ENCODE measurements at places on chromosomes 13 and 19.

- no peak for DNase-seq
Measured at GRCh38 chr13:91358387-91358782, 10.9 kb downstream of the MIR17HG start.

DNA sequence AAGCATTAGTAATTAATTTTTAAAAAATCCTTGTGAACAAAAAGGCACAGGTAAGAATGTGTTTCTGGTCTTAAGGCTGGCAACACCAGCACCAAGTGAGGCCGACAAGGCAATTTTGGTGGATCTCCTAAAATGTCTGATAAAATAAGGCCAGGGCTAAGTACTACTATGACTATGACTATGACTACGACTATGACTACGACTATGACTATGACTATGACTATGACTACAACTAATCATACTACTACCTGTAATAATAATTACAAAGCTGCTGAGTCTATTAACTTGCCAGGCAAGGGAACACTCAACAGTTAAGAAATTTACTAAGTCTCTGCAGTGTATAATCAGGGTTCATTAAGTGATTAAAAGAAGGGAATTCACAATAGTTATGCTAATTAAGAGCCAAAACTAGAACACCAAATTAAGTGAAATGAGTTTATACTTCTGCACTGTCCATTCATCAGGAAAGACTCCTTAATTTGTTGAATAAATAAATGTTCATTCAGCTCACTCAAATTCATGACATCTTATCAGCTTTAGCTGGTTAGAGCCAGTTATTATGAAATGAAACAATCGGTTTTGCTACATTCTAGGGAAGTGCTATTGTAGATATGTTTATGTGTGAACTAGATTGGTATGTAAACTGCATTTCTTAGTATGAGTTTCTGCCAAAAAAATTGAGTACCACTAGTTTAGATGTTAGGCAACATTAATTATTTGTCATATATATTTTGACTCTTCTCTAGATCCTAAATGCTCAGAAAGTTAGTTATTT lies 1626.2 kb upstream of the PCDH20 start:
- DNase-seq = no peak

DNA sequence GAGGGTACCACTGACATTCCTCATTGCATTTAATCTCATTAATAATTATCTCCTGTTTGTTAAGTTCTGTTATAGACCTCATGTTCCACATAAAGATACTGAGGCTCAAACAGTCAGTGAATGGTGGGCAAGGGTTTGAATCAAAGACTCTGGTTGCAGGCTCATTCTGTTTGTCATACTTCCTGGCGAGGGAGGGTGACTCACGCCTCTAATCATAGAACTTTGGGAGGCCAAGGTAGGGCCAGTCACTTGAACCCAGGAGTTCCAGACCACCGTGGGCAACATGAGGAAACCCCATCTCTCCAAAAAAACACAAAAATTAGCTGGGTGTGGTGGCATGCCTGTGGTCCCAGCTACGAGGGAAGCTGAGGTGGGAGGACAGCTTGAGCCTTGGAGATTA lies 220.7 kb upstream of the MIR17HG start:
- no peak for DNase-seq

DNA sequence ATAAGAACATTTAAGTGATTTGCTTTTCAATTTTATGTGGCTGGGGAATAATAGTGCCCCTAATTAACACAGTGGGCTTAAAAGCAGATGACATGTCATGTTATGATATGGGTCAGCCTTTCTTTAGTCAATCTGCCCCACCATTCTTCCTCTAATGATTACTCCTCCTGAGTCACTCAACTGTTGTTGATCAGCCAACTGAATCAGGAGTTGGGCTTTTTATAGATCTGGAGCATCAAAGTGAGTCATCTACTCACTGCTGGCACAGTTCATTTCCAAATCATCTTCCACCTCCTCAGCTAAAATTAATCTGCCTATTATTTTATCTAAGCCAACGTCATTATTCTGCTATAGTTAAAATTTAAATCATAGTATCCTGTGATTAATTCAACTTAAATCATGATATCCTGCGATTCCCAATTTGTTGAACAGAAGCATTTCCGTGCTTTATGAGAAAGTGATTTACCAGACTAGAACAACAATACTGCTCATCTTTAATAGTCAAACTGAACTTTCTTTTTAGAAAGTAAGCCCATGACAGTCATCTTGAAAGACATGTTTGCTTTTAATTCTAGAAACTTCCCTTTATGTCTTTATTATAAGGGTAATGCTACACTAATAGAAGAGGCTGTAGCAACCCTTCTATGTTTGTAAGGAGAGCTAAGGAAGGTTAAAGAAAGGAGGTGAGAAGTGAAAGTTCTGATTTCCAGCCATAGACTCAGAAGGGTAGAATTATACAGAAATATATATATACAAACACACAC lies 551.4 kb downstream of the TBC1D4 start:
- DNase-seq = peak; percentile 73

- DNase-seq = no peak
Measured at GRCh38 chr19:6026390-6027227, 48.7 kb upstream of the RANBP3 start.

- no peak for DNase-seq
Measured at GRCh38 chr13:92103689-92104153, 705.3 kb downstream of the GPC5 start.

DNA sequence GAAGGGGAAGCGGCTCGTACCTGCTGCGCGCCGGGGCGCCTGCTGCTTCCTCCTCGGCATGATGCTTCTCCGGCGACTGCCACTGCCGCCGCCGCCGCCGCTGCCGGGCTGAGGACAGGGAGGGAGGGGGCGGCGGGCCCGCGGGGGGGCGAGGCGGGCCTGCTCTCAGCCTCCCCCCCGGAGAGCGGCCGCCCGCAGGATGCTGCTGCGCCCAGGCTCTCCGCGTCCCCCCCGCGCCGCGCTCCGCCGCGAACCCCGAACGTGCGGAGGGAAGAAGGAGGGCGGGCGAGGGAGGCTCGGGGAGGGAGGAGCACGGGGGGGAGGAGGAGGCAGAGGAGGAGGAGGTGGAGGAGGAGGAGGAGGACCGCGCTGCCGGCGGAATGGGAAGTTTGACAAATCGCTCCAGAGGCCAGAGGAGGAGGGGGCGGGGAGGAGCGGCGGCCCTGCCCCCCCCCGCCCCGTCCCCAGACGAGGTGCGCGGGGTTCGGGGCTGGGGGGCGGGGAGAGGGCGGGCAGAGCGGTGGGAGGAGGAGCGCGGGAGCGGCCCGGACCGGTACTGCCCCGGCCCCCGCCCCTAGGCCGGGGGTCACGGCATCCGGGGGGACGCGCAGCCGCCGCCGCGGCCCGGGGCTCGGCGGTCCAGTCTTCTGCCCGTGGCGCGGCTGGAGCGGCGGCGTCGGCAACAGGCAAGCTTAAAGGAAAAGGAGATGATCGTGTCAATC lies at the start of gene TSHZ3:
TSS of gene TSHZ3 (minus strand) at position 277 of the 722 bp plus-strand sequence. CDS start at position 60, 217 bp downstream.
- peak; percentile 40 for DNase-seq

DNA sequence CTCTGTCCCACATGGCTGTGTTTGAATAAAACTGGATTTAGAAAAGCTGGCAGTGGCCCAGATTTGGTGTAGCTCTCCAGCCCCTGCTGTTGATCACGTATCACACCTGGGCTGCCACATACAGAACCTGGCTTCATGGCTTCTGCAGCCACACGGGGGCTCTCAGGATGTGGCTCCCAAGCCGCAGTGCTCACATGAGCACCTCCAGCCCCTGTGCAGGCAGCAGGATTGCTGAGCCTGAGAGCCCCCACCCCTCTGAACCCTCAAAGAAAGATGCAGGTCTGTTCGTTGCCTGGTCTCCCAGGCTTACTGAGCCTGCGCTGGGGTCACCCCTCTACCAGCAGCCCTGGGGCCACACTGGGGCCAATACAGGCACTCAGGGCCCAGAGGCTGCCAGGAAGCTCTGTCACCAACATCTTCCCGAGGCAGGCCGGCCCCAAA lies 2.7 kb downstream of the PLEKHF1 start:
- no peak for DNase-seq

DNA sequence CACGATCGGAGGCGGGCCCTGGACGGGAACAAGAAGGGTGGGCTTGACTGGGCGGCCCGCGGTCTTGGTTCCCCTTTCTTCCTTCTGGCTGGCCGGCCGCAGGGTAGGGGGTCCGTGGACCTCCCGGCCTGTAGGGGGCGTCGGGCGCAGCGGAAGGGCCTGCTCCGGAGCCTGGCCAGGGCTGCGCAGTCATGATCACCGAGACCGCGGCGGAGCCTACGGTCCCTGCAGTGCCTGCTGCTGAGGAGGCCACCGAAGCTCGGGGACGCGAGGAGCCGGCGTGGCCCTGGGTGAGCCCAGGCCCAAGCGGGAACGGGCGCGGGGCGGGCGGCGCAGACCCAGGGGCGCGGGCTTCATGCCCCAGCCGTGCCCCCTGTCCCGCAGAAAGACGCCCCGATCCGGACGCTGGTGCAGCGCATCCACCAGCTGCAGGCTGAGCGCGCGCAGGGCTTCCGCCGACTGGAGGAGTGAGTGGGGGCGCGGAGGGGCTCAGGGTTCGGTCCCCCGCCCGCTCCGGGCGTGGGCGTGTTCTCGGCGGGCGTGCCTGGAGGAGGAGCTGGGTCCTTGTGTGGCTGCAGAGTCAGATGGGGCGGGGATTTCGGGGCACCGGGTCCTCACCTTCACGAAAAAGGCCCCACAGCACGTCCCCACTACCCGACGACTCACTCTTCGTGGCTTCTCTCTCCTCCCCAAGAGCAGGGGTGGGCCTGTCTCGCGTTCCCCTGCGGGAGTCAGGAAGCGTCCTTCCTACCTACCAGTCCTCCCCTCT lies at the start of gene REX1BD:
TSS of gene REX1BD (plus strand) at position 188 of the 769 bp plus-strand sequence. CDS start at position 192, 4 bp downstream.
- DNase-seq = peak; percentile 78

GRCh38 chr13:50873467-50873866 lies 30.0 kb upstream of the DLEU7 start:
- no peak for DNase-seq

DNA sequence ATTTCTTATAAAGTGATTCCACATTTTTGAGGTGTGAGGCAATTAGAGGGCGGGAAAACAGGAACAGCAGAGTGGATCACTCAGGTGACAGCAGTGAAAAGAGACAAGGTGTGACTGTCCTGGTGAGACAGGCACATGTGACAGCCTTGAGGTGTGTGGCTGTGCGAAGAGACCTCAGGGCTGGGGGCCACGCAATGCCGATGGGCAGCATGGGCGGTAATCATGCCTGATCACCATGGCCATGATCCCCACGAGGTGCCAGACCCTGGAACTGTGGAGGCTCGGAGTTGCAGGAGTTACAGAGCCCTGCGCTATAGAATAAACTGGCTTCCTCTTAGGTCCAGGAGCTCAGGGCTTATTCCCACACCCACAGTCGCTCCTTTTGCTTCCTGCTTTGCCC lies 2.0 kb downstream of the SPACA6 start:
- no peak for DNase-seq

- peak; percentile 21 for DNase-seq
Measured at GRCh38 chr19:37905946-37906868, at the start of gene WDR87. WDR87 (minus strand) TSS chr19:37906594; CDS start chr19:37898239, 8,355 bp downstream.

DNA sequence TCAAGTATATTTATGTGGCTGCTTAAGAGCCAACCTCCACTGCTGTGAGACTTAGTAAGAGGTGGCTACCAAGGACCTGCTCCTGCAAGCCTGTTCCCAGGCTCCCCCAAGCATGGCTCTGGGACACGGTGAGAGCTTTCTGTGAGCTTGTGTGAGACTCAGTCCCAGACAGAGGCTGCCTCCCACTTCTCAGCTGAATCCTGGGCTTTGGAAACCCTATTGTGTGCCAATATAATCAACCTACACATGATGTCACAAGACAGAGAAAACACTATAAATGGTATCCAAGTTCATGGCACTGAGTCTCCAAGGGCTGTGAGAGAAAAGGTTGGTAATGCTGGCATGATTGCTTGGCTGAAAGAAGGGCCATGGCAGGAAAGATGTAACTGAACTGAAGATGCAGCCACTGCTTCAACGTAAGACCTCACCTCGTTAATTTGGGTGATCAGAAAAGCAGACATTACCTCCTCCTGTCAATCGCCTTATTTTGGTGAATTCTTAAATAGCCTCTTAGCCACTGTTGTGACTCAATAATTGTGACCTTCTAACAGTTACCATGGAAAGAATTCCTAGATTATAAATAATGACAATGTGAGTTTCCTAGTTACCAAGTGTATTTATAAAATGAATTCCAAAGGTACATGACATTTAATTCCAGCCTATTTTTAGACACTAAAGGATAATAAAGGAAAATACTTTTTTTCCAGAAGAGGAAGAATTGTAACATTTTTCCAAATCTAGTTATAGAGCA lies 332.0 kb downstream of the IRS2 start:
- DNase-seq = no peak

- no peak for DNase-seq
Measured at GRCh38 chr19:45483033-45483432, 13.8 kb downstream of the RTN2 start.

- no peak for DNase-seq
Measured at GRCh38 chr19:1590641-1591397, 1.8 kb downstream of the MBD3 start.

DNA sequence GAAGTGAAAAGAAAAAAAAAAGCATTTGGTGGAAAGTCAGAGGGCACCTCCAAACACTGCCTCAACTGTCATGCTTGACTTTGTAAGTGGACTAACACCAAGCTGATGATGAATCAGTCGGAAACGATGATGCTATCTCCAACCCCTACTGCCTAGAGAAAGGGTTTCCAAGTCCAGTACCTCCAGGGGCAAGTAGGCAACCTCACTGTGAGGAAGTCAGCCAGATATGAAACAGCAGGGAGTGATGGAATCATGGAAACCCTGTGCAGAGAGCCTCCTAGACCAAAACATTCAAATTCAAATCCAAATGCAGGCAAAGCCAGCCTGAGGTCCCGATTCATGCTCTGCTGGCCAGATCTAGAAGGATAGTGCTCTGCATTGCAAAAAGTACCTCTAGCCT lies 100.9 kb upstream of the SERP2 start:
- no peak for DNase-seq

- no peak for DNase-seq
Measured at GRCh38 chr19:15431396-15432017, 12.7 kb upstream of the AKAP8L start.

GRCh38 chr13:51999921-52000320 lies 11.3 kb downstream of the ATP7B start:
- no peak for DNase-seq

All from putamen (tissue), 1 donor.